Osteoblast (primary cell): ENCODE measurements at places on chromosomes 4 and X. TPM values are rescaled to one million over a fixed set of nuclear protein-coding genes. Genes with fewer than 3 reads are reported as not detected.
A peak's percentile ranks its signal among the peaks of the same experiment; 100 is the strongest.

The PLXNB3 gene
- total RNA-seq: 2.7 and 4.3 TPM in 2 replicates

- H3K4me1 ChIP-seq: no peaks in the 10 kb centered on the region
- no peak for DNase-seq
- H3K4me3 ChIP-seq: no peak overlapping the region
- no peaks in the 10 kb centered on the region for H3K27me3 ChIP-seq
- no peaks in the 10 kb centered on the region for H3K36me3 ChIP-seq
- no peak overlapping the region for H3K27ac ChIP-seq
Measured at GRCh38 chr4:90445380-90445779, 318.2 kb downstream of the CCSER1 start.

DNA sequence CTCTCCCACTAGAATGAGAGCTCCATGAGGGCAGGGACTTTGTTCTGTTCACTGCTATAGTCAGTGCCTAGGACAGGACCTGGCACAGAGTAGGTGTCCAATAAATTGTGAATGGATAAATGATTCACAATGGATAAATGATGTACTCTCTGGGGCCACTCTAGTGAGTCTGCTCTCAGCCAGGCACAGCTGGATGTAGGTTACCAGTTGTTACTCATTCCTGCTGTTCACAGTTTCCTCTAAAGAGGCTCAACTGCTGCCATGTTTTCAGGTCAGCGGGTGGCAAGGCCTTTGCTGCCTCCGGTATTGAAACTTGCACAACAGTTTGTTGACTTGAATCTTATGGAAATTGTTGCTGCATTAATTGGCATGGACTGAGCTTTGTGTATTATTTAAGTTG, 99.1 kb downstream of the NHSL2 start:
- no peak overlapping the region for H3K27ac ChIP-seq
- H3K27me3 ChIP-seq: peaks cover 62% of the 10 kb centered on the region
- no peaks in the 10 kb centered on the region for H3K36me3 ChIP-seq
- DNase-seq: no peak
- H3K4me3 ChIP-seq: no peak overlapping the region
- H3K4me1 ChIP-seq: no peaks in the 10 kb centered on the region

The GAGE12H gene
- total RNA-seq: not detected in 2 replicates

DNA sequence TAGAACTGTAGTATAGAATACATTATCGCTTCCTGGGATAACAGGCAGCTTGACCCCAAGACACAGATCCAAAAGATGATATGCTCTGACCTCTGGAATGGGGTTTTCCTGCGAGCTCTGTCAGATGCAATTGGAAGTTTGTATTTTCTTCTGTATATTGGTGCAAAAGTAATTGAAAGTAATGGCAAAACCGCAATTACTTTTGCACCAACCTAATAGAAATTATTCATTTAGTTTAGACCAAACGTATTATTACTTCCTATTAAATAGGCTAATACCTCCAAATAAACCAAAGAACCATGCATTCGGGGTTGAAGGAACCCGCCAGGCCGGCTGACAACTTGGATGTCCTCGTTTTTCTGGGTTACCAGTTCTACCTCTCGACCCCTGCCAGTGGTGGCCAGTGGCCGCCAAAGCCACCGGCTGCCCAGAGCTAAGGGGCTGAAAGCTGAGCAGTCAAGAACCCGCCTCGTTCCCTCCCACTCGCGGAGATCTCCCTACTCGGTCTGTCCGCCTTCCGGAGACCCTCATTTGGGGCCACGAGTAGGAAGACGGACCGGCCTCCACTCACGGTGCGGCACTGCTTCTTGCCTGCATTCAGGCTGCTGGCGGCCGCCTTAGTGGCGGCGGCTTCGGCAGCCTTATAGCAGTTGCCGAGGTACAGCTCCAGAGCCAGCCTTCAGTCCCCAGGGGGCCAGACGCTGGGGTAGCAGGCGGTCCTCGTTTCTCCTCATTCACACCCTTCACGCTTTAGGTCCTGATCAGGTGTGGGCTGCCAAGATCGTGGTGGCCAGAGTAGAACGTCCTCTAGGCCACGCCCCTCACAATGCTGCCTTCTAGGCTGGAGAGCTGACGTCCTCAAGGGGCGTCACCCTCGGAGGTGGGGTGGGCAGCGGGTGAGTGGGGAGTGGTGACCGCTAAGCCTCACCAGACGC, 121.9 kb downstream of the RBMX2 start:
- peak overlapping the region; percentile 59 for H3K4me3 ChIP-seq
- H3K36me3 ChIP-seq: no peaks in the 10 kb centered on the region
- no peaks in the 10 kb centered on the region for H3K4me1 ChIP-seq
- DNase-seq: no peak
- H3K27me3 ChIP-seq: no peaks in the 10 kb centered on the region
- H3K27ac ChIP-seq: no peak overlapping the region

The FGFBP2 gene
- total RNA-seq: 0.36 TPM in 1 of 2 replicates, not detected in the other

The ARSJ gene
- 18.6 and 24.6 TPM in 2 replicates for total RNA-seq
